A549 (cell line): ENCODE measurements at places on chromosomes 1 and 21.

DNA sequence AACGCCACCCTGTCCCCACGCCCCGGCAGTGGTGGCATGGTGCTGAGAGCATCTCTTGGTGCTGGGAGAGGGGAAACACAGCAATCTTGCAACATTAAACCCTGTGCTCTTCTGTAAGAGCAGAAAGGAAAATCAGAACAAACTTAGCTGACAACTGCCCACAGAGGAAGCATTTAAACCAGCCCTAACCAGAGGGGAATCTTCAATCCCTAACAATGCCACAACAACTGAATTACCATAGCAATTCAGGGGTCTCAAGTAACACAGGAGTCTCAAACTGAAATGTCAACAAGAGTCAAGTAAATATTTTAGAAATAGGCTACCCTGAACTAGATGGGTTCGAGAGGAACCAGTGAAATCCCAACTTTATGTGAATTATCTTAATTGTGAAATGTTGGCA is 1983.6 kb downstream of the NCAM2 start:
- DNase-seq = no peak

DNA sequence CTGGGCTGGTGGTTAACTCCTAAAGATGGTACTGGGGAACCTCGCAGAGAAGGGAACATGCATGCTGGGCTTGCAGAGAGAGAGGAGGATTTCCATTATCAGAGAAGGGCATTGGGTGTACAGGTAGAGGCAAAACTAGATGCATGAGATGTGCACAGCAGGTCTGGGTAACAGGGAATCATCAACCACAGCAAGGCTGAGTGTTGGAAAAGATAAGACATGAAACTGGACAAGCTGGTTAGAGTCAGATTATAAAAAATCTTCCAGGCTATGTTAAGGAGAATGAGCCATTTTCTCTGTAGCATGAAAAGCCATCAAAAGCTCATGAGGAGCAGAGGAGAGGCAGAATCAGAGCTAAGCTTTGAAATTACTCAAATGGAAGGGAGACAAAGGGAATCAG is 147.8 kb downstream of the VAV3 start:
- DNase-seq = no peak

DNA sequence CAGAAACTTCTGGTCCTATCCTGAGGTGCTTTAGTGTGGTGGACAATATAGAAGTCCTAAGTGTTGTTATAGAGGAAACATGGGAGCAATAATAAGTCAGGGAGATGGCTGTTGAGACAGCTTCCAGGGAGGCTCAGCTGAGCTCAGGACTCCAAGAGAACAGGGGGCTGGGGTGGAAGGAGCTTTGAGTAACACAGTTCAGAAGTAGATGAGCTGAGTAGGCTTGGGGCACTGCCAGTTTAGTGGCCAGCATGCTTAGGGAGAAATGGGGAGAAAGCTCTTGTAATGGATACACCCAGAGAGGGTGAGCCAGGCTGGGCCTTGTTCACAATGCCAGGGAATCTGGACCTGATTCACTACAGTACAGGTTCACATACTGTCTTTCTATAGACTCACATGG is 201.6 kb downstream of the DAB1 start:
- no peak for DNase-seq

- no peak for DNase-seq
These were observed 506 bp upstream of the SRP9 start for GRCh38 chr1:225777058-225777582.

DNA sequence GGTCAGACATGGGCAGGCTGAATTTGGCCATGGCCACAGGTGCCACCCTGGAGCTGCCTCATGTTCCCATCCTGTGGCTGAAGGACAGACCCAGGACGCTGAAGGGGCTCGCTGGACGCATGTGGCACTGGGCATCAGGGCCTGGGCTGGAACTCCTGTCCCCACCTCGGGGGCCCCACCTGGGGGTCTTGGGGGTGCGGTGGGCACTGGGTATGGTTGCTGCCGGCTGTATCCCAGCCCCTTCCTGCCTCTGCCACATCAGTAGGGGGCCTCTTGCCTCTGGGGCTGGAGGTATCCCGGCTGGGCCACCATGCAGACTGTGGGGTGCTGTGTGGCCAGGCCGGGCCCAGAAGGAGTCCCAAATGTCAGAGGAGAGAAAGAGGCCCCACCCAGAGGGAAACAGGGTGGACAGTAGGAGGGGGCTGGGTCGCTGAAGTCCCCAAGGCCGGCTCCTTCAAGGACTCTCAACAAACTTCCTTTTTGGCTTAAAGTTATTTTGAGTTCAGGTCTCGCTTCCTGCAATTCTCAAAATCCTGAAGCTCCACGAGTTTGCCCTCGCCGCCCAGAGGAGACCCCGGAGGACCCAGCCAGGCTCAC is 78.7 kb downstream of the SIK1 start:
- no peak for DNase-seq

DNA sequence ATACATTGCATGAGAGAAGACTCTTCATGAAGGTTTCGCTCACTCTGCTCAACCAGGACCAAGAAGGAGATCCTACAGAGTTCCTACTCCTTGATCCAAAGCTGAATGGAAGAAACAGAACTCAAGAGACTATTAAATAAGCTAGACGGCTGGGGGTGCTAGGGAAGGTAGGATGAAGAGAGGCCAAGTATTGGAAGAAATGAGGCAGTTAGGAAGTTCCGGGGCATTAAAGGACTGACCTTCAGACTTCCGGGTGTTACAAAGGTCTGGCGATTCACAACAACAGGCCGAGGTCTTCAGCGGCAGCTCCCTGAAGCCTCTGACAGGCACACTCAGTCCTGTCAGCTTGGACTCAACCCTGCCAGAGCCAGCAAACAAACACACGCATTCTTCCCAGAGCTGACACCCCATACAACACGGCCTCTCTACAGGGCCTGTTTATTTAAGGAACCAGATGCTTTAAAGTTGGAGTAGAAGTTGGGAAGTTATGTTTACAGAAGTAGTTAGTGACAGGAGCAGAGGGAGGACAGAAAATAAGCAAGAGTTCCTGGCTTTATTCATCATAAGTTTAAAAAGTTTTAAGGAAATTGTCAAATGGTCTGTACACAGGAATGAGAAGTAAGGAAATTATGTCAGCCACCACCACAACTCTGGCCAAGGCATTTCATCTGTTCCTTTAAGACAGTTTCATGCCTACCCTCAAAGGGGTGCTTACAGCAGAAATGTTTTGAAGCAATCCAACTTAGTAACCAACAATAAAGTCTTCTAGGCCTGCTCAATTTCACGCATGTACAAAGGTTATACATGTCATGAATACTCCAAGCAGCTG is 4.7 kb downstream of the SORT1 start:
- DNase-seq = peak; percentile 18

GRCh38 chr1:57431400-57431799 is 7.5 kb upstream of the DAB1 start:
- DNase-seq = no peak

- no peak for DNase-seq
These were observed 28.4 kb downstream of the RASAL2 start for GRCh38 chr1:178122283-178122682.

DNA sequence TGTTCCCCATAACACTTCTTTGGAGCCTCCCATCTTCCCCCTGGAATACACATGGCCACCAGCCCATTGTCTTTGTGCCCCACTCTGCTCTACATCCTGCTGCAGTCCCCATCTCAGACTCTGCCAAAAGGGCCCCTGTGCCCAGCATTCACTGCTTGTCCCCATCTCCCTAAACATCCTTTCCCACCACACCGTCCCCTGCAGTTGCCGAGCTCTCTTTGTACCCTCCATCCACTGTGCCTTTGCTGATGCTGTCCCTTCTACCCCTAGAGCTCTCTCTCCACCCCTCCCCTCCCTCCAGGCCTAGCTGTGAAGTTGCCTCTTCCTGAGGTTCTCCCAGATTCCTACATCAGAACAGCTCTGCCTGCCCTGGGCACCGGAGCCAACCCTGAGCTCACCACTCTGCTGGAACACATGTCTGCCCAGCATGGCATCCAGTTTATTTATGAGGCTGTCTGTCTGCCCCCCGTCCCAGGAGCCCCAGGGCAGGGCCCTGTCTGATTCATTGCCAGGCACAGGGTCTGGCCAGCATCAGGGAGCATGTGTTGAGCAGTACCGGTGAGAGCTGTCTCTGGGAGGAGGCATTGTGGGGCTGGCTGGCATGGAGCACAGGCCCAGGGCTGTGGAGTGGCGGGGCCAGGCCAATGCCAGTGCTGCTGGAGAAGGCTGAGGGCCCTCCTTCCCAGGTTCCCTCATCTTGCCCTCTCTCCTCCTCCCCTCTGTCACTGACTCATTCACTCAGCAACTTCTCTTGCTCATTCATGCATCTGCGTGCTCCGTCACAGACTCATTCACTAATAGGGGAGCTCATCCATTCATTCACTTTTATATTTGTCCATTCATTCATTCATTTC is 28.8 kb downstream of the EDN2 start:
- DNase-seq = no peak
